Mesothelial cell of epicardium (in vitro differentiated cells): ENCODE measurements at places on chromosomes 5 and 9.

DNA sequence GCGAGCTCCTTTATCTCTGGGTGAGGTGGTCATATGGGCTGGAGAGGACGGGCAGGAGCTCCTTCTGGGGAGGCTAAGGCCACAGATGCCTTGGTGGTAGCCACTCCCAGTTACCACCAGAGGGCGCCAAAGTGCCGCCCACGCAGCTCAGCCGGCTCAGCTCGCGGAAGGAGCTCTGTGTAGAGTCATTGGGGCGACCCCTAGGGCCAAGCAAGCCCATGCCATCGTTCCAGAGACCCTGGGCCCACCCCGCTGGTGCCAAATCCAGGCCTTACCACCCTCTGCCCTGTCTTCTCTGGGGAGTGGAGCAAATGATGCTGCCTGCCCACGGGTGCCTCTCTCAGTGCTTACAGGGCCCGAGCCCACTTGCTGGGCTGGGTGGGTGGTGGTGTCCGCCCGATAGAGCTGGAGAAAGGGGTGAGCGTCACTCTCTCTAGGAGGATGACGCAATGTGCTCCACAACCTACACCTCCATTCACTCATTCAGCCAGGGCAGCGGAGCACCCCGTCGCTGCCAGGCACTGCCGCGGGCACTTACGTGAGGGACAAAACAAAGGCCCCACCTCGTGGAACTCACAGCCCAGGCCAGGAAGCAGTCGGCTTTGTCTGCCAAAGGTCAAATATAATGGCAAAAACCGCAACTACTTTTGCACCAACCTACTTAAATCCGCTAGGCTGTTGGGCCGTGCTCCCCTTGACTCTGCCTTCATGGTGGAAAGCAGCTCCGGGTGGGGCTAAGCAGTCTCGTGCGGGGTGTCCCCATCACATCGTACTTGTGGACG is 13.8 kb downstream of the TSPAN17 start:
- DNase-seq = peak; percentile 64

DNA sequence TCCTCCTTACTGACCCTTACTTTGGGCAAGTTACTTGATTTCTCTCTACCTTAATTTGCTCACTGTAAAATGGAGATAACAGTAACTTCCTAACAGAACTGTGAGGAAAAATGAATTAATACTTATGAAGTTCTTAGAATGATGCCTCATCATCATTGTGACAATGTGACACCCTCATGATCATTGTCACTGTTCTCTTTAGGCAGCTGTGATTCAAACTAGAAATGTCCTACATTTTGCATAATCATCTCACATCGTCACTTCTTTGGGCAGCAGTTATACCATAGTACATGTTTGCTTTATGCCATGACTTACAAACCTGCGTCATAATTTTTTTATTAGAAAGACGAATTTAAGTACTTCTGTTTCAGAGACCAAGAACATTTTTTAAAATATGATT is 9.7 kb downstream of the SLC30A5 start:
- no peak for DNase-seq

DNA sequence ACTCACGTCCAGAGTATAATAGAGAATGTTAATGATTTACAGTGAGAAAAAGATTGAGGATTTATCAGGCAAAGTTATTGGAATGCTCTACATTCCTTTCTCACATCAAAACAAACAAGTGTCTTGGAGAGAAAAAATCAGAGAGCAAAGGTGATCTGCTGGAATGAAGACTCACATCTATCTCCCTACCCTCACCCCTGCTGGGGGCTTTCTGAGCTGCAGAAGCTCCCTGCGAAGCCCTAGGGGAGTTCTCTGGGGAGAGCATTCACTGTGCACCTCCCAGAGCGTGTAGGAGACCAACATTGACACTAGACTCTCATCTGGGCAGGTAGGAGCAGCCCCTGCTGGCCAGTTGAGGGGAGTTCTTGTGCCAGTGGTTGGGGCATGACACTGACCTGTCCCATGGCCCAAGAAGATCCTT is 76.6 kb upstream of the ADAMTS16 start:
- DNase-seq = no peak

GRCh38 chr9:97759581-97760288 is 62.6 kb upstream of the XPA start:
- no peak for DNase-seq

GRCh38 chr9:132125944-132126679 is 35.7 kb upstream of the NTNG2 start:
- no peak for DNase-seq
